ENCODE measurements at places on chromosomes 5 and 9.

DNA sequence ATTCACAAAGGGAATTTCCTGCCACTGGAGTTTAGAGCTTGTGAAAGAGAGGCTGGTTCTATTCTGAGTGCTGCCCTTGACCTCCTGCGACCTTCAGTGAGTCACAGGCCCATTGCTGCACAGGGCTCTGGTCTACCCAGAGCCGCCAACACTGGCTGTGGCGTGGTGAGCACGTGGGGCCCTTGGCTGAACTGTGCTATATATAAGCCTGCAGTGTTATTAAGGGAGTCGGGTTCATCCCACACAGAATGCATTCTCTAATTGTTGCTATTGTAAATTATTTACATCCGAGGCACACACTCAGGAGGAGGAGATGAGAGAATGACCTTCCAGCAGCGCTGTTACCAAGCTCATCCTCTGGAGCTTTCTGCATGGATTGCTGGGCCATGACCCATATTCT lies 47.1 kb downstream of the BRINP1 start:
- no peak for DNase-seq

DNA sequence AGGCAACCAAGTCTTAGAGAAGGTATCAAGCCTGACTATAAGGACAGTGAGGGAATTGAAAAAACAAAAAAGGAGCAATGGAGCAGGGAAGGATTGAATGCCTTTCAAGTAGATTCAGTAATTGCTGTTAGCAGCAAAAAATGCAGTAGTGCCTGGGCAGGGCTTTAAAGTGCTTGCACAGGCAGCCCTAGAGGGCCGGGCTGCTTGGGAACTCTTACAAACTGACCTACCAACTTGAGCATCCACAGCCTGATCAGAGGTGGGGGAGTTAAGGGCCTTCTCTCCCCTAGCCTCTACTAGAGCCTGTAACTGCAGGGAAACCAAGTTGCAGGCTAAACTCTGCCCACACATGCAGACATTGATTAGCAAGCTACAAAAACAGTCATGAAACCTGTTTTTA lies 19.4 kb downstream of the FXN start:
- DNase-seq: no peak

DNA sequence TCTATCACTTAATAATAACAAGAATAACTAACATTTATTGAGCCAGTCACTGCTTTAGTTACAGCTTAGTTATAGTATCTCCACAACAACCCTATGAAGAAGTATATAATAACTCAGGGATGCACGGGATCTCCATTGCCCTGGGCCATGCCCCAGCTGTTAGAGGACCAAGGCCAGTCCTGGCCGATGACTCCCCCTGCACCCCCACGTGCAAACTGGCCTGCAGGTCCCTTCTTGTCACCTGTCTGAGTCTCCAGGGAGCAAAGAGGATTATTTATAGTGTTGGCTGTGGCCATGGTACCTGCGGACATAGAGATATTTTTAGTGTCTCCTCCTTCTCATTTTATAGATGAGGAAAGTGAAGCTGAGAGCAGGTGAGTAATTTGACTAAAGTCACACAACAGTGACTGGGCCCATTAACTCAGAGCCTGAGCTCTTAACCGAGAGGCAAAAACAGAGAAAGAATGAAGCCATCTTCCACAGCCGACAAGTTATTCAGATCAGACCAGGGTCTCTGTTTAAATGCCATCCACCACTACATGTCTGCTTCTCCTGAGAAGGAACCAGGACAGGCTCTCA lies 94.4 kb downstream of the TMEM215 start:
- DNase-seq: no peak

GRCh38 chr5:5063533-5063953 lies 76.6 kb upstream of the ADAMTS16 start:
- DNase-seq: no peak

DNA sequence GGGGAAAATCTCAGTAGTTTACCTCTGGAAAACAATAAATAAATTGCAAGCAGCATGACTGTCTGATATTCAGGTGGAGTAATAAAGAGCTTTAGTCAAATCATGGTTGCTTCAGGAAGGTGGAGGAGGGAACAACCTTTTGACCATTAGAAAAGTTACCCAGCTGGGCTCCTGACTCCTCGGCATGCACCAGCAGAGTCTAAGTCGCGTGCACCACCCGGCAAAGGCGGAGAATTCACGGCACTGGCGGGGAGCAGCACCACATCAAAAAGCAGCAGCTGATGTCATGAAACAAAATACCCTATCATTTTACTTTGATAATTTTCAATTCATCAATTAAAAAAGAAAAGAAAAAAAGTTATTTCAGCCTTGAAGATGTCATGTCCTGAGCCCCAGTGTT lies 34.6 kb downstream of the EBF1 start:
- no peak for DNase-seq

GRCh38 chr9:137691646-137692351 lies 73.0 kb downstream of the EHMT1 start:
- no peak for DNase-seq

DNA sequence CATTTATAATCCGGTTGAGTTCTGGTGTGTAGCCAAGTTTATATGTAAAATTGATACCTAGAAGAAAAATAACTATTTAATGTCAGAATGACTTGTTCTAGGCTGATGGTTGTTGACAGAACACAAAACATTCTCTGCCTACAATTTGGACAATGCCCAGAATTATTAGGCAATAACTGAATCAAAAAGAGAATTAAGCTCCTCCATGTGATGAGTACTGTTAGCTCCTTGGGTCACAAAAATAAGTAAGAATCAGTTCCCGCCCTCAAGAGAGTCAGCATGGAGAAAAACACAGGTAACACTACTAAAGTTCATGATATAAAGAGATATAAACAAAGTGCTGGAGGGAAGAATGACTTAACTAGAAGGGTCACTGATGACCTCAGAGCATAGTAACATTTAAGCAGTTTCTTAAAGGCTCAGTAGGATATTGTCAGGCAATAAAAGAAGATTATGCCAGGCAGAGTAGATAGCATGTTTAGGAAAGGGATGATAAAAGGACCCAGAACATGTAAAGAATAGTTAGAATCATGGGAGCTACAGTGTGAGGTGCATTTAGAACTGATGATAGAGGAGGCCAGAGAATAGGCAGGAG lies 200.5 kb upstream of the ACTBL2 start:
- DNase-seq: no peak

- DNase-seq: no peak
These were observed 11.2 kb downstream of the RXRA start for GRCh38 chr9:134337469-134337868.

DNA sequence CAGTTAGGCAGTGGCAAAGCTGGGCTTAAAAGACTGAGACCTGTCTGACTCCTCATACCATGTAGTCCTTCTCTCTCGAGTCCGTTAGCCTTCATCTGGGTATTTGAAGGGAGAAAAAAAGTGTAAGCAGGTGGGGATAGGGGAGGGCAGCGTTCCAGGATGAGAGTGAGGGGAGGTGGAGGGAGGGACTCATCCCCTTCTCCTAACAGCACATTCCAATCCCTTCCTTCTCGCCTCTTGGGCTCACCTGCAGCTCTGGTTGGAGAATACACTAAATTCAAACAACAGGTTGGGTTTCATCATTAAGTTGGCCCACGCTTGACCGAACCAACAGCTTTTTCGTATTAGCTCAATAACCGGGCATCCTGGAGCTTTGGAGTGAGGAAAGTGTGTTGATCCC lies 3.6 kb downstream of the NEURL1B start:
- no peak for DNase-seq

GRCh38 chr9:71663931-71664459 lies 104.3 kb downstream of the CEMIP2 start:
- DNase-seq: no peak

DNA sequence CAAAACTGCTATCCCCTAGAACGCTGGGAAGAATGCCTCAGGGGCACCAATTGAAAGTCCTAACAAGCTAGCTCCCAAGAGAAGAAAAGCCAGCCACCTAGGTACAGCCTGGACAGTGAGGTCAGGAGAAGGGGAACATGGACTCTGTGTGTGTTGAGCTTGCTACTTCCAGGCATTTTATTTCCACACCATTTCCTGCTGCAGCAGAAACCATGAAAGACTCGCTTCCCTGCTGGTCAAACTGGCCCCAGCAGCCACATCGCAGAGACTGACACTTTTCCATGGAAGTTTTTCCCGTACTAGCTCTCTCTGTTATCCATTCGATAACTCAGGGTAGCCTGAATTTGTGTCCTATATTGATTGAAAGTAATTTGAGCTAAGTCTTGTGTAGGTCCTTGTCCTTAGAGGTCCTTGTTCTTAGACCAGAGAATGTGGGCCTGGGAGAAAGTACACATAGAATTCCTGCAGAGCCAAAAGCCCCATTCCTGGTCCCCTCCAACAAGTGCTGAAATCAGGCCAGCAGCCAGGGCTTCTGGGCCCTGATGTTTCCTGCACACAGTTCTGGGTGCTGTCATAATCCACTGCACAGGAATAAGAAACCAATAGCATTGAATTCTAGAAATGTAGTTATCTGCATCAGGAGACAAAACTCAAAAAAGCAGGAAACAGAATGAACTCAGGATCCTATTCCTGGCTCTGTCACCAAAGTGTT lies 96.6 kb downstream of the BRINP1 start:
- no peak for DNase-seq

DNA sequence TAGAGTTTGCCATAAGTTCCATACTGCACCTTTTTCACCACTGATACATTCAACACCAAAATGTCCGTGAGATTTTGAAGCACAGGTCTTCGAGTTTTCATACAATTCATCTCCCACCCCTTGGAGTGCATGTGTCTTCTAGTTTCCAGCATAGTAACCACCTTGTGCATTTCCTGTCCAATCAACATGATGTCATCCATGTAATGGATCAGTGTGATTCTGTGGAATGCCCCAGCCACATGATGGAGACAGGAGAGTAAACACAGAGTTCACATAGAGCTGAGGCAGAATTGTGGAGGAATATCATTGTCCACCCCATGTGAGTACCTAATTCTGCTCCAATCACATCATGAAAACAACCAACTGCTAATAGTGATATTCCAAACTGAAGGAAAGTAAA lies 441.5 kb upstream of the CDH6 start:
- no peak for DNase-seq

DNA sequence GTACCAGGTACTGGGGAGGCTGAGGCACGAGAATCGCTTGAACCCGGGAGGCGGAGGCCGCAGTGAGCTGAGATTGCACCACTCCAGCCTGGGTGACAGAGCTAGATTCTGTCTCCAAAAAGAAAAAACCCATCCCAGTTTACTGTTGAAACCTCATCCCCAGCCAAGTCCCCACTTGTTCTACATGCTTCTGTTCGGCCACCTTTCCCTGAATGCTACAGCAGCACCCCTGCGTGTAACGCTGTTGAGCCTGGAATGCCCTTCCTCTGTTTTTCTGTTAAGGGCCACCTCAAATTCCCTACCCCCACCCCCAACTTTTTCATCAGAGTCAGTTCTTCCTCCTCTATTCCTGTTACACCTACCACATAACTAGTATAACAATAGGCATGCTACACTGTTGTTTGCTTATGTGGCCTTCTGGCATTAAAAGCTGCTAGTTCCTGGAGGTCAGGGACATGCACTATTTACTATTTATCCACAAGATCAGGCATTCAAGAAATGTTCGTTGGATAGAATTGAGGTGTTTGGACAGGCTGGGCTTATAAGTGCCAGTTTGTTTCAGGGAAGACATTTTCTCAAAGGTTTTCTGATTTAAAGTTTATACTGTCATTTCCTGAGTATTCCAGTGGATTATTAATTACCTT lies 47.1 kb upstream of the C5orf47 start:
- no peak for DNase-seq

- DNase-seq: no peak
These were observed at the start of gene MPDZ for GRCh38 chr9:13279284-13280141. TSS of gene MPDZ (minus strand) at chr9:13279692. CDS start at chr9:13250315, 29,377 bp downstream.

- no peak for DNase-seq
These were observed 699.9 kb upstream of the MEF2C start for GRCh38 chr5:89582768-89583339.

DNA sequence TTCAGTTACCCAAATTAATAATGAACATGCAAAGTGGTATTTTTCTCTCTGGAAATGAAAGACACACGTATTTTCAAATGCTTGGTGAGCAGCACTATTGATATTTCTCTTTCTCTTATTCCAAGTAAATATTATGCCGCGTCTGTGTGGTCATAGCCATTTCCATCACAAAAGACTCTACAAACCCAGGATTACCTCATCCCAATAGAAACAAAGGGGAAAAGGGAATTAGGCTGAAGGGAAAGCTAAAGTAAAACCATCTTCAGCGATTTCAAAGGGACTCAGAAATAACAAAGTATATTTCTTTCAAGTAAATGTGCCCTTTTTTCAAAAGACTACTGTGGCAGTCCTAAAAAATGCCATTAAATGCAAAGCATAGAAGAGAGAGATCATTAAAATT lies 62.0 kb upstream of the FST start:
- DNase-seq: no peak

GRCh38 chr9:5841771-5842573 lies 9.1 kb upstream of the ERMP1 start:
- no peak for DNase-seq

- no peak for DNase-seq
These were observed 282.5 kb downstream of the GADD45G start for GRCh38 chr9:89887286-89887685.

DNA sequence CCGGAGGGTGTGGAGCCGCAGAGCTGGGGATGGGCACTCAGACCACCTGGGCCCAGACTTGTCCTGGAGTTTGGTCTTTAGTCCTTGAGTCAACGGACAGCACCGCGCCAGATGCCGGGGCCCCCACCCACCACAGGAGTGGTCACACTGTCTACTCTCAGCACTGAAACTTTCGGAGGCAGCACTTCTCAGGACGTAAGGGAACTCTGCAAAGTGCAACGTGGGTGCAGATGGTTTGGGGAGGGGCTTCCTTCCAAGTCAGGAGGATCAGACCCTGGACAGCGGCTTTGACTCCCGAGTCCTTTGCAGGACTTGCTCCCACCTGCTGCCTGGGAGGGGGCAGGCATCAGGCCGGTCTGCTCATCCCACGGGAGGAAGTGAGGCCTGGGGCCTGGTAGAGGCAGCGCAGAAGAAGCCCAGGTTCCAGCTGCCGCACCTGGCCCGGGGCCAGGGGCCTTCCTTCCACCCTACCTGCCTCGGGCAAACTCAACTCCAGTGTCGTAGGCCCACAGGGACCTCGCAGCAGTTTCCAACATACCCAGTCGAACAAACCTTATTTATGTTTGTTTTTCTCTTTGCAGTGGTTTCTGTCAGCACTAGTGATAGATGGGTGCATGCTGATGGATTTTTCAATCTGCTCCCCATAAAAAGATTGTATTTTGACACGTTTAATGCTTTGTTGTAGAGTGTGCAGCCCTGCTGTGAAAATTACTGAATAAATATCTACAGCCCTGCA lies 149.8 kb upstream of the PPP1R26 start:
- DNase-seq: no peak

- DNase-seq: no peak
These were observed 277.2 kb upstream of the ZNF608 start for GRCh38 chr5:125023673-125024072.

DNA sequence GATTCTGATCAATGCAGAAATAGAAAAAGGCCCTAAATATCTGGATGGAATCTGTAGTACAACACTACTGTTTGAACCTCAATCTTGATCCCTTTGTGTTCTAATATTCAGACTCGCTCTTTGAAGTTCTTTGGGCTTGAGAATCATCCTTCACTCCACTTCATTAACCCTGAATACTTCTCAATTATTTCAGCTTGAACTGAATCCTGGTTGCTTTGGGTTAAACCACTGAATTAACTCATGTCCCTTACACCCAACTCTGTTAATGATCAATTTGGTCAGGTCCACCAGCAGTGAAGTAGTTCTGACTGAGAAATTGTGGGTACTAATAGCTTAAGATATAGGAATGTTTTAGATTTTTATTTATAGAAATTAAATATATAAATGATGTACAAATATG lies 1707.2 kb upstream of the ACO1 start:
- no peak for DNase-seq

All from hematopoietic multipotent progenitor cell treated with erythropoietin and hydrocortisone succinate and interleukin-3 and kit ligand, for 15 days (in vitro differentiated cells).